ENCODE measurements at places on chromosomes 3 and 15.

- DNase-seq = no peak
These were observed 34.6 kb upstream of the CACNA2D3 start for GRCh38 chr3:54087581-54088410.

DNA sequence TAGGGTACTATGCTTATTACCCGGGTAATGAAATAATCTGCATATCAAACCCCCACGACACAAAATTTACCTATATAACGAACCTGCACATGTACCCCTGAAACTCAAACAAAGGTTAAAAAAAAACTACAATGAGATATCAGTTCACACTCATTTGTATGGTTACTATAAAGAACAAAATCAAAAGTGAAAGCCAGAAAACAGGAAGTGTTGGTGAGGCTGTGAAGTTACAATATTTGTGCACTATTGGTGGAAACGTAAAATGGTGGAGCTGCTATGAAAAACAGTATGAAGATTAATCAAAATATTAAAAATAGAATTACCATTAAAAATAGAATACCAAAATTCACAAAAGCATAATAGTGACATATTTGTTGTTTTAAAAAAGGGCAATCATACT is 128.9 kb downstream of the ZIC1 start:
- DNase-seq = no peak

DNA sequence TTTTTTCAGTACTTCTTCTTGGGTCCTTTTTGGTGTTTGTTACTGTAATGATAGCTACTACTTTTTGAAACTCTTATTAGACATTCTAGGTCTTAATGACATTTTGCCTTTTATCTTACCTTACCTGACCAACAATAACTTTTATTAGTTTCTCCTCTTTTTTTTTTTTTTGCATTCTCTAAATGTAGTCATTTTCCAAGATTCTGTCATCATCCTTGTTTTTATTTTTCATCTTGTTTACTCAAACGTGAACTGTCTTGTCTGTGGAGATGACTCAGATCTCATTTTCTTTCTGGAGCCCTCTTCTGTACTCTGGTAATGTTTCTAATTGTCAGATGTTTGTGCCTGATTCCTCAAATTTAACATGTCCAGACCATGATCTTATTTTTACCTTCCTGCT is 2.9 kb downstream of the ABHD5 start:
- DNase-seq = no peak

GRCh38 chr15:59170295-59171066 is 36.2 kb upstream of the LDHAL6B start:
- DNase-seq = no peak

DNA sequence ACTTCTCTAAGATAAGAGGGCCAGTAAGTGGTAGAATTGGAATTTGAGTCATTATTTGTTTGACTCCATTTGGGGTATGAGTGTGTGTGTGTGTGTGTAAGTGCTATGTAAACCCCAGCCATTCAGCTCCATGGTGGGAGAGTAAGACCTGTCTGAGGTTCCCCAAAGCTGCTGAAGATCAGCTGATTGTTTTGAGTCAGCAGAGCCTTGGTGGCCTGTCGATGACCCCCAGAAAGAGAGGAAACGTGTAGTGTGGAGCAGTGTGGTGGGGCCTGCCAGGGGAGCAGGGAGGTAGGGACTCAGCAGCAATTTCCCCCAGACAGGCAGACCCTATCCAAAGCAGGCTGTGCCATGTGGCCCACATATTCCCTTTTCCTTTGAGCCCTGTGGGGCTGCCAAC is 5.3 kb downstream of the DVL3 start:
- no peak for DNase-seq

DNA sequence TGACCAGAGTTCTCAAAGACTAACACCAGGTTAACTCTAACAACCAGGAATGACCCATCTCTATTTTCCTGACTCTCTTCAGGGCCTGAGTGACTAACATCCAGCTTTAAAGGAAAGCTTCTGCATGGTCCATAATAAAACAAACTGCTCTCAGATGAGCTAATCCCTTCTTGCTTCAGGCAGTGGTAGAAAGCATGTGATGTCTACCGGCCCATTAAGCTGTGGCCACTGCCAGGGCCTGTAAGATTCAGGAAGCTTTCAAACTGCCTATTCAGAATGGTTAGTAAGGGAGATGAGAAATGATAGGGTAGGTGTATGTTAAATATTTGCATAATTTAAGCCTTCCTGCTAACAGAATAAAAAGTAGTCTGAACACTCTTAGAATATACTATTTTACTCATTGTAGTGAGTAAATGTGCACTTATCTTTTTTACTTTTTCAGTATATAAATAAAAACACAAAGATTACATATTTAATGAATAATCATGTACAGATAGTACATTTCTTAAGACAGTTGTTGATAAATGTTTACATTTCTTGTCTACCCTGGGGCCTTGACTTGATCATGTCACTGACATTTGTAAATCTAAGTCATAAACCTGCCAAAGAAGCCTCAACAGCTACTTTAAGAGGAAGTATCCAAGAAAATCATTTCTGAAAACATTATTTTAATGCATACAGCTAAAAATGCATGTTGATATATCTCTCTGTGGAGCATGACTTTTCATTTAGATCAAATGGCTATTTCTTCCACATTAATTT is 222.0 kb downstream of the MCTP2 start:
- no peak for DNase-seq

DNA sequence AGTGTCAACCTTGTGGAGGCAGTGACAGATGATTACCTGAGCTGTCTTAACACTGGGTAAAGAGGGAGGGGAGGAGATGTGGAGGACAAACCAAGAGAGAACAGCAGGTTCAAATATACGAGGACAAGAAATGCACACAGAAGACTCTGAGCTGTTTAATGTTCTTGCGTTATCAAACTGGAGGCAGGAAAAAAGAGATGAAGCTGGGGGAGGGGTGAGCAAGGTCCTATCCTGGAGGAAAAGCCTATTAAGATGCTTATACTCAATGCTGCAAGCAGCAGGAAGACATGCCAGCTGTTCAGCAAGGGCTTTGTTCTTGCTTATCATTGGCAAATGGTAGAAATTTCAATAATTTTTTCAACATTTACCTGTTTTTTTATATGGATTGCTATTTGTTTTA is 345.7 kb upstream of the TRIM42 start:
- no peak for DNase-seq

DNA sequence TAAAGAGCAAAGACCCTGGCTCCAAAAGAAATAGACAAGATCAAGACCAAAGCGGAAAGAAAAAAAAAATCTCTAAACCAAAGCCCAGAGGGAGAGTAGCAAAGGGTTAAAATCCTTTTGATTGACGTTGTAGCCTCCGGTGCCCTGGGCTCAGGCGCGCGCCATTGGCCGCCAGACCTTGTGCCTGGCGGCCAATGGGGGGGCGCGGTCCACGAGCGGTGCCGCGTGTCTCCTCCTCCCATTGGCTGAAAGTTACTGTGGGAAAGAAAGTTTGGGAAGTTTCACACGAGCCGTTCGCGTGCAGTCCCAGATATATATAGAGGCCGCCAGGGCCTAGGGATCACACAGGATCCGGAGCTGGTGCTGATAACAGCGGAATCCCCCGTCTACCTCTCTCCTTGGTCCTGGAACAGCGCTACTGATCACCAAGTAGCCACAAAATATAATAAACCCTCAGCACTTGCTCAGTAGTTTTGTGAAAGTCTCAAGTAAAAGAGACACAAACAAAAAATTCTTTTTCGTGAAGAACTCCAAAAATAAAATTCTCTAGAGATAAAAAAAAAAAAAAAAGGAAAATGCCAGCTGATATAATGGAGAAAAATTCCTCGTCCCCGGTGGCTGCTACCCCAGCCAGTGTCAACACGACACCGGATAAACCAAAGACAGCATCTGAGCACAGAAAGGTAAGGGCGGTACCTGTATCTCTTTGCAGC is at the start of gene HES1:
TSS of gene HES1 (plus strand) at position 343 of the 713 bp plus-strand sequence. CDS start at position 576, 233 bp downstream.
- DNase-seq = peak; percentile 21

DNA sequence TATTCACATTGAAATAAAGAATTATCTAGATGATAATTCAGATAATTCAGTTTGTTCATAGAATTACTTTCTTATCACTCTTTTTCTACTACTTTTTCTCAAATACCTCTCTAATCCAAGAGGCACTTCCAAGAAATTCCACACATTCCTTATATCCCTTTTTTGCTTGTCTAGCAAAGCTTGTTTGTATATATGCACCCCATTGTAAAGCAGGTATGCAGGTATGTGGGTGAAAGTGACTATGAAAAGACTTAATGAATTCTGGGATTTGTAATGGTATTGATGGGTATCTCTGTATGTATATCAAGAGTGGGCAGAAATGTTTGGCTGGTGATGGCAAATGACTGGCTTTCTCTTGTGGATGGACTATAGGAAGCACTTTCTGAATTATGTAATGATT is 94.1 kb upstream of the FGF7 start:
- no peak for DNase-seq

DNA sequence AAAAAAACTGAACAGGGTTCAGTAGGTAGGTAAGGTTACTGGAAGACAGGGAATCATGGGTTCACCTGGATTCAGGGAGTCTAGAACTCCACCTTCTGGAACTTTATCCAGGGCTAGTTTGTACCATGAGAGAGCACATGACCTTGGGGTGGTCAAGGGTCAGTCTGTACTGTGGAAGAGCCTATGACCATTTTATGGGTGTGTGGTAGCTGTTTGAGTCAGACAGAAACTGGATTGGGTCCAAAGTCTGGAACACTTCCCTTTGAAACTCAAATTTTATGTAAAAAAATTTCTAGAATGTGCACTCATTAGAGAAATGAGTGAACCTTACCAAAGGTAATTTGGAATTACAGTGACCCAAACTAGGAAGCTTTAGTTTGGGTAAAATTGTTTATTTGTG is 486.0 kb upstream of the AGTR1 start:
- DNase-seq = no peak
